ENCODE measurements at places on chromosomes 4 and X. TPM values are rescaled to one million over a fixed set of nuclear protein-coding genes. Genes with fewer than 3 reads are reported as not detected.

- no peak overlapping the region for H3K4me3 ChIP-seq
- H3K36me3 ChIP-seq, result no peaks in the 10 kb centered on the region
- no peak overlapping the region for H3K27ac ChIP-seq
- H3K4me1 ChIP-seq, result no peaks in the 10 kb centered on the region
- no peak for DNase-seq
- no peaks in the 10 kb centered on the region for H3K27me3 ChIP-seq
These were observed 279.4 kb downstream of the FAT4 start for GRCh38 chr4:125594056-125594602.

DNA sequence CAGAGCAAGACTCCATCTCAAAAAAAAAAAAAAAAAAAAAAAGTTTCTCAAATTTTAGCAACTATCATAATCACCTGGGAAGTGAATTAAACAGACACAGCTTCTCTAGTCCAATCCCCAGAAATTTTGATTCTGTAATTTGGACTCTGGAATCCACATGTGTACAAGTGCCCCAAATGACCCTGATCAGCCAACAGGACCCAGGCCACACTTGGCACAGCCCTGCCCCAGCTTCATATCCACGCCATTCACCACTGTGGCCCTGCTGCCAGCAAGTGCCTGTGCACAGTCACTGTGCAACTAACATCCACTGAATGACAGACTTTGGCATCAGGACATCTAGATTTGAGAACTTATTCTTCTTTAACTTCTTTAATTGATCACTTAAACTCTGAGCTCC lies 14.1 kb upstream of the CXCL13 start:
- H3K4me1 ChIP-seq, result peaks cover 78% of the 10 kb centered on the region
- H3K36me3 ChIP-seq, result peaks cover 7% of the 10 kb centered on the region
- H3K27ac ChIP-seq, result peak overlapping the region; percentile 35
- no peaks in the 10 kb centered on the region for H3K27me3 ChIP-seq

- H3K4me1 ChIP-seq, result no peaks in the 10 kb centered on the region
- H3K4me3 ChIP-seq, result no peak overlapping the region
- H3K27me3 ChIP-seq, result peaks cover 21% of the 10 kb centered on the region
- H3K27ac ChIP-seq, result no peak overlapping the region
- peak; percentile 10 for DNase-seq
- H3K36me3 ChIP-seq, result no peaks in the 10 kb centered on the region
These were observed 14.5 kb upstream of the FGG start for GRCh38 chr4:154626793-154627484.

DNA sequence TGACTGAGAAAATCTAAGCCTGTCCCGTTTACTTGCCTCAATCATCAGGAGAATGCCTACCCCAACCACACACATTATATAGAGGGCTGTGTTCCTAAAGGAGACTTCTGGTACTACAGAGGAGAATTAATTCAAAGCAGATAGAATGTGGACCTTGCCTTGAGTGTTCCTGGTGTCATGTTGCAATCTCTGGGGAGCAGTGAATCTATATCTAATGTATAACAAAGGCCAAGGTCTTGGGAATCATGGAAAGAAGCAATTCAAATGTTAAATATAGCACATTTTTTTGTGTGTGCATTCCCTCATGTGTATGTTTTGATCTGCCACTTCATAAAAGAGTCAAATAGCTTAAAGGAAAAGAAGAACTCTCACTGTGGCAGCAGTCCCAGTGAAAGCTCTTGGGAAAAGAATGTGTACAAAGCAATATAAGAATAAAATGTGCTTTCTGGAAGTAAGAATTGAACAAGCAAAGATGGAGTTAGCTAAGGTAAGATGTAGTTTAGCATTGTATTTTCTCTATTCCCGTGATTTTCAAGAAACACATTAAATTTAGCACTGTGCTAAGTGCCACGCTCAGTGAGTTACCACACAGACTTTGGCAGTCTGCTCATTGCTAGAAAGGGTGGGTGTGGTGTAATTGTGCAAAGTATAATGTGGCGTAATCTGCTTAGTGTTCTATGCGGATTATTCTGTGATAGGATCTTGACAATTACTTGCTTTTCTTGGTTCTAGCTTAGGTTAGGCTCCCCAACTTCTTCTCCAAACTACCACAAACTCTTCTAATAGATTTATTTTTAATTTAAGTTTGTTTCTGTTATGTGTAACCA lies 13.7 kb downstream of the ADH6 start:
- H3K4me3 ChIP-seq, result no peak overlapping the region
- H3K36me3 ChIP-seq, result no peaks in the 10 kb centered on the region
- H3K27me3 ChIP-seq, result no peaks in the 10 kb centered on the region
- no peaks in the 10 kb centered on the region for H3K4me1 ChIP-seq
- no peak overlapping the region for H3K27ac ChIP-seq
- DNase-seq, result no peak

DNA sequence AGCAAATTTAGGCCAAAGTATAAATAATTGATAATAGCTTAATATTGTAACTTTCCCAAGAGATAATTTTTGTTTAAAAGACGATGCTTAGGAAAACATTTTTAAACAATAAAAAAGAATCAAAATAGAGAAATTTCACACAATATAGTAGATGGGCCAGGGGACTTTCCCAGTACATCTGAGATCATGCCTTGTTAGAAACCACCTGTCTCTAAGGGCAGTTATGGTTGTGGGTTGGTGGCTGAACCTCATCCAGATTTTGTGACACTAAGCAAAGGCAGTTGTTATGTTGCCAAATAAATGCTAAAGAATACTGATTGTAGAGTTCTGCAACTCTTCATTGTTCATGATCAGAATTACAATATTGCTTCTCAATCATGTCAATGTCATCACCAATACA lies 270.6 kb downstream of the BANK1 start:
- H3K27me3 ChIP-seq, result peaks cover 5% of the 10 kb centered on the region
- no peaks in the 10 kb centered on the region for H3K36me3 ChIP-seq
- H3K27ac ChIP-seq, result no peak overlapping the region
- no peak overlapping the region for H3K4me3 ChIP-seq
- H3K4me1 ChIP-seq, result no peaks in the 10 kb centered on the region

DNA sequence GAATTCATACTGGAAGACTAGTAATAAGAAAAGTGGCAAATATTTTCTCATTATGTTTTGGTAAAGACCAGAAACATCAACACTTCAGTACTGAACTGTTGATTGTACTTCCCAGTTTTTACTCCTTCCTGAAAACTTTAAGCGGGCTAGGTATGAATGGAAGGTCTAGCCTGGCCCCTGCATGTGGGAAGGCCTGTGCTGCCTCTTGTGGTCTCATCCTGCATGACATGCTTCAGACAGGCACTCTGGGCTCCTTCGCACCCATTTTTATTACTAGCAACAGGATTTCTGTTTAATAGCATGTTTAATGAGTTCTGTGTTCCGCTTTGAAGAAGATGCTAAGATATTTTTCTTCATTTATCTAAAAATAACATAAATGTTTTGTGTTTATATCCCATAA lies 279.1 kb downstream of the ANK2 start:
- H3K4me1 ChIP-seq, result no peaks in the 10 kb centered on the region
- H3K27ac ChIP-seq, result no peak overlapping the region
- no peak overlapping the region for H3K4me3 ChIP-seq
- no peak for DNase-seq
- peaks cover 21% of the 10 kb centered on the region for H3K27me3 ChIP-seq

- H3K4me1 ChIP-seq, result peaks cover 40% of the 10 kb centered on the region
- H3K36me3 ChIP-seq, result peaks cover 46% of the 10 kb centered on the region
- no peaks in the 10 kb centered on the region for H3K27me3 ChIP-seq
- H3K27ac ChIP-seq, result peak overlapping the region; percentile 68
These were observed 544.8 kb upstream of the DIPK2B start for GRCh38 chrX:45745479-45745878.

DNA sequence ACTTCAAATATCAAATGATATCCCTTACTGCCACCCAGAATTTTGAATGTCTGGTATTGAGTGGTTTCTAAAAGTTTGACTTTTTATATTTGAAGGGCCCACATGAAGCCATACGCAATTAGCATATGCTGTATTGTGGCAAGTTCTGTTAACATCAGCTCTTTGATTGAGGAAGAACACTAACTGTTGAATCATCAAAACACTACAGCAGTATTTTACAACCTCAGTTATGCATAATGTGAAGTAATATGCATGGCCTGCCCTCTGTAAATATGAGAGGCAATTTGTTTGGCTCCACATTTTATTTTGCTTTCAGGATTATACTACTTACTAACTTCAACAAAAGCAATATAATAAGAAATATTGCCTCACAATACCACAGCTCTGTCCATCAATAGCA lies 62.2 kb upstream of the DMD start:
- no peaks in the 10 kb centered on the region for H3K4me1 ChIP-seq
- no peak overlapping the region for H3K27ac ChIP-seq
- DNase-seq, result no peak
- H3K4me3 ChIP-seq, result no peak overlapping the region
- H3K27me3 ChIP-seq, result no peaks in the 10 kb centered on the region

GRCh38 chr4:88159229-88159725 lies 838 bp upstream of the ABCG2 start:
- H3K27me3 ChIP-seq, result peaks cover 18% of the 10 kb centered on the region
- H3K27ac ChIP-seq, result no peak overlapping the region
- peaks cover 3% of the 10 kb centered on the region for H3K36me3 ChIP-seq
- H3K4me3 ChIP-seq, result peak overlapping the region; percentile 79

- H3K27ac ChIP-seq, result no peak within 1 kb of the TSS
- peak within 1 kb of the TSS; percentile 22 for H3K4me3 ChIP-seq
- DNase-seq, result no peak
- peaks cover 48% of the 10 kb centered on the region for H3K27me3 ChIP-seq
These were observed at the start of gene TLL1 for GRCh38 chr4:165872461-165873297. Gene TLL1 (plus strand): TSS chr4:165873237. CDS start chr4:165873905, 668 bp downstream.

DNA sequence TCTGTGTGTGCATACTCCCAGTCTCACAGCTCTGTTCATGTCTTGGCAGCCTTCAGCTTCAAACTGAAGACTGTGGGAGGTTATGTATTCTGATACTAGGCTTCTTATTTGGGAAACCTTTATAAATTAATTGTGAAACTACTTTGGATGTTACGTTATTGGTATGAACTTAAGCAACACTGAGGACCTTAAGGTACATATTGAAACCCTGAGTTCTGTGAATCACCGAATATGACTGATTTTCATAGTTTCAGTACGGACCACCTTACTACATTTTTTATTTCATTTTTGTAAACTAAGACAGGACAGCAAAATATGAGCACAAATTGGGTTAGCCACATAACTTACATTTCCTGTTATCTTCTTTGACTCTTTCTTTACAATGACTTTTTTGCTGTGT lies 498.4 kb downstream of the PDGFC start:
- H3K27me3 ChIP-seq, result no peaks in the 10 kb centered on the region
- H3K27ac ChIP-seq, result no peak overlapping the region
- no peak for DNase-seq
- H3K4me3 ChIP-seq, result no peak overlapping the region
- H3K4me1 ChIP-seq, result no peaks in the 10 kb centered on the region

- H3K27me3 ChIP-seq, result peaks cover 2% of the 10 kb centered on the region
- no peaks in the 10 kb centered on the region for H3K36me3 ChIP-seq
- H3K27ac ChIP-seq, result no peak overlapping the region
- H3K4me1 ChIP-seq, result no peaks in the 10 kb centered on the region
- DNase-seq, result no peak
These were observed 28.1 kb downstream of the SLC16A2 start for GRCh38 chrX:74449322-74449936.

DNA sequence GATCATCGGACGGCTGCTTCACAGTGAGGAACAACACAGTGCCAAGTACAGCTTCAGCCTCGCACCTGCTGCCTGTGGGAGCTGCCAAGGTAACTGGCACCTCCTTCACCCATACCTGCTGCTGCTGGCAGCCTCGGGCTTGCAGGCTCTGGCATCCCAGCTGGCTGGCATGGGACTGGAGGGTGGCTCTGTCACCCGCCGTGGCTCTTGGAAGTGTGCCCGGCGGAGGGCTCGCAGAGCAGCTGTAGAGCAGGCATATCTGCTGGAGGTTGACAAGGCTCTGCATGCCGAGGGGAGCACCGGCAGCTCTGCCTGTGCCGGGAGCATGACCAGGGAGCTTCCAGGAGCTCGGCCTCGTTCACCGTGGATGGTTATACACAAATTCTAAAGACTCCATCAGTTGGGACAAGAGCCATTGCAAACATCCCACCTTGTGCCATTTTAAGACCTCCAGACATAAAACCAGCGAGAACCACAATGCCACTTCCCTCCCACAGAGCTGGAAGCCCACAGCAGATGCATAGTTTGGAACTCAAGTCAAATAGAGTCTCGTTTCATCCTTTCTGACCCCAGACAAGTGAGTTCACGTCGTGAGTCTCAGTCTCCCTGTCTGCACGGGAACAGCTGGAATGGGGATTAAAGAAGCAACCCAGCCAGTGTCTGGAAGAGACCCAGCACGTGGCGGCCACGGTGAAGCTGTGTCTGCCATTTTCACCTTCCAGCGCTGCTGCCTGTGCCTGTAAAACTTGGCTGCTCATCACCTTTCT lies 84.3 kb upstream of the PSAPL1 start:
- H3K27me3 ChIP-seq, result peaks cover 7% of the 10 kb centered on the region
- H3K36me3 ChIP-seq, result no peaks in the 10 kb centered on the region
- no peak overlapping the region for H3K4me3 ChIP-seq
- no peak overlapping the region for H3K27ac ChIP-seq
- no peak for DNase-seq
- H3K4me1 ChIP-seq, result peaks cover 4% of the 10 kb centered on the region

DNA sequence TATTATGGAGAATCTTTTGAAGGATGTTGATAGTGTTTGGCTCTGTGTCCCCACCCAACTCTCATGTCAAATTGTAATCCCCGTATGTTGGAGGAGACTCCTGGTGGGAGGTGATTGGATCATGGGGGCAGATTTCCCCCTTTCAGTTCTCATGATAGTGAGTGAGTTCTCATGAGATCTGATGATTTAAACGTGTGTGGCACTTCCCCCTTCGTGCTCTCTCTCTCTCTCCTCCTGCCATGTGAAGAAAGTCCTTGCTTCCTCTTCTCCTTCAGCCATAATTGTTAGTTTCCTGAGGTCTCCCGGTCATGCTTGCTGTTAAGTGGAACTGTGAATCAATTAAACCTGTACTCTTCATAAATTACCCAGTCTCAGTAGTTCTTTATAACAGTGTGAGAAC lies 166.1 kb upstream of the NUDT6 start:
- peaks cover 21% of the 10 kb centered on the region for H3K36me3 ChIP-seq
- no peaks in the 10 kb centered on the region for H3K27me3 ChIP-seq
- H3K4me1 ChIP-seq, result no peaks in the 10 kb centered on the region
- no peak for DNase-seq
- H3K4me3 ChIP-seq, result no peak overlapping the region

DNA sequence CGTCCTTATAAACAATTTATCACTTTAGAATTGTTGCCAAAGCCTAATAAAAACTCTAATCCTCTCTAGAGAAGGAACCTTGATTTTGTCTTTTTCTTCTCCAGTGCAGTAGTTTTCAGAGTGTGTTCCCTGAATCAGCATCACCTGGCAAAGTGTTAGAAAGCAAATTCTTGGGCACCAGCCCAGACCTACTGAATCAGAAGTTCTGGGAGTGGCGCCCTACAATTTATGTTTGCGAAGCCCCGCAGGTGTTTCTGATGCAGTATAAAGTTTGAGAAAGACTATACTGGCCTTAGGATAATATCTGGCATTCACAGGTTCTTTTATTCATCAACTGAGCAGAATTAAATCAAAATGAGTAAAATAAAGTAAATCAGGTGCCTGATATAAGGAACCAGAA lies 645.8 kb upstream of the ATOH1 start:
- DNase-seq, result no peak
- no peak overlapping the region for H3K27ac ChIP-seq
- H3K4me1 ChIP-seq, result no peaks in the 10 kb centered on the region

LDB2 gene
- total RNA-seq, result not detected

POLN gene
- 2.1 TPM for total RNA-seq

AWAT2 gene
- not detected for total RNA-seq

EGF gene
- total RNA-seq, result not detected

PPP1R2C gene
- not detected for total RNA-seq

TRMT44 gene
- total RNA-seq, result 36.8 TPM

C4orf50 gene
- 0.52 TPM for total RNA-seq
